Stimulated activated CD4-positive, alpha-beta T cell treated with anti-CD3 and anti-CD28 coated beads, Interleukin-12 subunit alpha, Interleukin-12 subunit beta, amount 100 ng/mL, for 48 hours (primary cell): ENCODE measurements at places on chromosomes 4 and X.
A peak's percentile ranks its signal among the peaks of the same experiment; 100 is the strongest.

- no peak for DNase-seq
These were observed 4.6 kb upstream of the DCAF4L1 start for GRCh38 chr4:41976775-41977516.

DNA sequence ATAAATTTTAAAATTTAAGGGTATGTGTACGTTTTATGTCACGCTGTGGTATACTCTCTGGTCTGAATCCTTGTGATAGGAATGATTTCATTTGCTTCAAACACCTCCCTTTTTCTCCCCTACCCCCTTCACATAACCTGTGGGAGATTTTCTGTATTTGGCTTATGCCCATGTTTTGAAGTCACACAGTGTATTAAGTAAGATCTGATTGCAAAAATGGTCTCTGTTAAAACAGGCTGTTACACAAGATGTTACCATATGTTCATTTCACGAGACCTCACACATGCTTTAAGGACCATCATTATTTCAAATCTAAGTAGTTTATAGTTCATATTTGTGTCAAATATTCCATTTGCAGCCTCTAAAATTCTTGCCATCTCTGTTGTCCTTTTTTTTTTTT is 63.5 kb downstream of the TMEM131L start:
- DNase-seq = no peak

DNA sequence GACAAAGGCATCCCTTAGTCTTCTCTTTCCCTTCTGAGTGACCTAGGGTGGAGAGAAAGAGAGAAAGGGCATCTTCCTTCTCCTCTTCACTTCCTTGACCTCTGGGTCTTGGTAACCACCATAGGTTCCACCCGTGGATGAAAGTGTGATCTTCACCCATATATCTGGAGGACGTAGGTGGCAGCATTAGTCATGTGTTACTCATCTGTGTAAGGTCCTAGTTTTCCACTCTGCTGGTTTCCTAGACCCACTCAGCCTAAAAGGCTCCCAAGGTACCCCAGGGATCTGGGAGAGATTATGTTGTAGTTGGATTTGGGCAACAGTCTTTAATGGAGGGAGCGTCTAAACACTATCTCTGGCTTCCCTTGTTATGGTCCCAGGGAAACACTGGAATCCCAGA is 45.5 kb upstream of the RAB9B start:
- no peak for DNase-seq

DNA sequence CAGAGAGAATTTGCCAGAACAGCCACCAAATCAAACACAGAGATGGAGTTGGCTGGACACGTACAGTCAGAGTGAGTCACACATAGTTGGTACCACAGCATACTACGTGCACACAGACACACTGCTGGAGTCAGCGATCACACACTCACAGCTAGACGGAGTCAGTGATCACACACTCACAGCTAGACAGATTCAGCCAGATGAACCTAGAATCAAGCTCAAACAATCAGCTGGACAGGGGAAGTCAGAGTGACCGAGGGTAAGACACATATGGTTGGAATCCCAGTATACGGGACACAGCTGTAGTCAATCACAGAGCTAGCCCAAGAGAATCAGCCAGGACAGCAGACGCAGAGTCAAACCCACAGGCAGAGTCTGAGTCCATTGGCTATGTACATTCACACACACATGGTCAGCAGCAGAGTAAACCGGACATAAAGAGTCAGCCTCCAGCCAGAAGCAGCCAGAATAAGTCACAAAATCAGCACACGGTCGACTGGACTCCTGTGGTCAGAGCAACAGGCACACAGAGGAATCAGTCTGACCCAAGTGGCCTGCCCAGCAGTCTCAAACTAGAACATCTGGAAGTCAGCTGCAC is 4.6 kb downstream of the SLC38A5 start:
- DNase-seq = no peak

DNA sequence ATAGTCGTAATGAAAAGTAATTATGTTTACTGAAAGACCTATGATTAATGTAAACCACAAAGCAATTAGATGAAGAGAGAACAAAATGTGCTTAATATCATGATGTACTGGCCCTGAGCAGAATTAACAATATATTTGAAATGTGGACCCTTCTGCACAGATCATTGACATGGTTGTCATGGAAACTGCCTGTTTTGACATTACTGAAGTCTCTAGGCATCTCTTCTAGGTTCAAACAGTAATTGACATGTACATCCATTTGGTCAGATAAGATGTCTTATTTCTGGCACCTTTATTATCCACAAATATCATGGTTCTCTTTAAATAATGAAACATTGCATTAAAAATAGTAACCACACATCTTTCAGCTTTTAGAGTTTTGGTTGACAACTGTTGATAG is 251.7 kb upstream of the GNPDA2 start:
- DNase-seq = no peak

DNA sequence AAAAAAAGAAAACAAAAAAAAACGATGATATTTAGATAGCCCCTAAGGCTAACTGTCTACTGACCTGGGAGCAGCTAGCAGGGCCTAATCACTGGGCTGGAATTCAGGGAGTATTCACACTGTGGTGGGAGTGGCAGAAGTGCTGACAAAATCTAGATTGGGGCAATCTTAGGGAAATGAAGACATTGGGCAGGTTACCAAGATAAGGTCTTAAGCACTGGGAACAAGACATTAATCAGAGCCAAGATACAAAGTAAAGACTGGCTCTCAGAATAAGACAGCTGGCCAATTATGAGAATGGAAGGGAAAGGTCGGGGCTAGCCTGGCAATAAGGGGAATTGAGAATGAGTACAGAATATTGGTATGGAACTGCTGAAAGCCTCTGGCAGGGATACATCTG is 100.2 kb upstream of the GRIA3 start:
- DNase-seq = no peak

DNA sequence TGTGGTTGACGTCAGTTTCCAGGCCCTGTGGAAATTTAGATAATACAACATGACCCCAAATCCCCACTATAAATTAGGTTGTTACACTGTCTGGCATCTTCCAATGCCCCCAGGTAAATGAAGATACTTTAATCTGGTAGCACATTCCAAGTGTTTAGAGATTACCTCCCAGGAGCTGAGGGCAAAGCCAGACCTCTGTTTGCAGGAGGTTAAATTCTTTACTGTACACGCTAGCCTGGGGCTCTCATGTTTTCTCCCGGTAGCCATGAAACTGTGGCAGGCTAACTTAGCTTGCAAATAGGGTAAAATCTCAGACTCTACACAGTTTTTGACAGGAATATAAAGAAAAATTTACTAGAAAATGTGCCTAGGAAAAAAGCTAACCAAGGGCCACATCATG is 450.0 kb downstream of the PDGFC start:
- DNase-seq = no peak

GRCh38 chr4:1393866-1394265 is 12.4 kb downstream of the NKX1-1 start:
- DNase-seq = no peak

DNA sequence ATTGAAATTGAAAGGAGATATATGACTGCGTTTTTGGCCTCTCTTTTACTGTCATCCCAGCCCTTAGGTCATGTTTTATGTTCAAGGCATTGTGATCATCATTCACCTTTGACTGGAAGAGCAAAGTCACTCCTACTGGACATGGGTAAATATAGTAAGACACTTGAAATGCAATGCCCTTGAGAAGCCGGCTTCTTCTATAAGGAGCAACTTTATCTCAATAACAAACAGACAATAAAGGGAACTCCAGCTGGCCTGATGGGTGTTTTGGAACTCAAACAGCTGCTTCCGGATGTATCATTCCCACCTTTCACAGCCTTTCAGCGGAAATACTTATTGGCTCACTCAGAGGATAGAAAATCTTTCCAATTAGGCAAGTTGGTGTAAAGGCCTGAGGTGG is 65.1 kb upstream of the C4orf54 start:
- no peak for DNase-seq

- peak; percentile 50 for DNase-seq
These were observed at the start of gene GALNT7 for GRCh38 chr4:173168396-173169177. Gene GALNT7, plus strand, starts transcription at chr4:173168811. Its CDS starts 25 bp downstream, at chr4:173168836.

GRCh38 chr4:2415881-2416563 is 2.4 kb downstream of the ZFYVE28 start:
- no peak for DNase-seq

- DNase-seq = no peak
These were observed 890.6 kb downstream of the STPG2 start for GRCh38 chr4:97252615-97253154.

DNA sequence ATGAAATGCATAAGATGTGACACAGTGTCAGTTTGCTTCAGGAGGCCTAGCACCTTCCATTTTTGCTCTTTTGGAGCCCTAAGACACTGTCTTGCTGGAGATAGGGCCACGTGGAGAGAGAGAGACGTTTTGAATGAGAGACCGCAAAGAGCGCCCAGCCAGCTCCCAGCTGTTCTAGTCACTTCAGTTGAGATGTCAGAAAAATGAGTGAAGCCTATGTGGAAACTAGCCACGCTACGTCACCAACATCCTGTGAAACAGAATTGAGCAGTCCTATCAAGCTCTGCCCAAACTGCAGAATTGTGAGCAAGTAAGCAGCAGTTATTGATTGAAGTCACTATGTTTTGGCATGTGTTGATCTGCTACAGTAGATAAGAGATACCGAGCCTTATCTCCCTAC is 13.1 kb downstream of the GPR82 start:
- no peak for DNase-seq

- no peak for DNase-seq
These were observed 166.7 kb upstream of the ANKRD50 start for GRCh38 chr4:124879195-124879594.

GRCh38 chrX:70352496-70352895 is 62.6 kb downstream of the KIF4A start:
- DNase-seq = no peak

DNA sequence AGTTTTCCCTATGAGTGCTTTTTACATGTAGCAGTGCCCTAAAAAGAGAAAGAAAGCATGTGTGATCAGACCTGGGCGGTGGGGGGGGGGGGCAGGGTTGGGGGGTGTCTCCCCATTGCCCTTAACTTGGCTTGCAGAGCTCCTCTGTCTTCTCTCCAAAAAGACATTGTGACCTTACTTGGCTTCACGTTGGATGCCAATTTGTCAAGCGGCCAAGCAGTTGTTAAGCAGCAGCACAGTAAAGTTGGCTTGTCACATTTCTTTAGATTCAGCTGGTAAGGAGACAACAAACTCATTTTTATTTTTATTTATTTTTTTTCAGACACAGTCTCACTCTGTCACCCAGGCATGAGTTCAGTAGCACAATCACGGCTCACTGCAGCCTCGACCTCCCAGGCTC is 57.3 kb upstream of the ZNF157 start:
- no peak for DNase-seq

GRCh38 chr4:149999485-150000074 is 78.7 kb upstream of the DCLK2 start:
- no peak for DNase-seq

GRCh38 chrX:9341291-9342201 is 123.3 kb upstream of the TBL1X start:
- DNase-seq = peak; percentile 42

DNA sequence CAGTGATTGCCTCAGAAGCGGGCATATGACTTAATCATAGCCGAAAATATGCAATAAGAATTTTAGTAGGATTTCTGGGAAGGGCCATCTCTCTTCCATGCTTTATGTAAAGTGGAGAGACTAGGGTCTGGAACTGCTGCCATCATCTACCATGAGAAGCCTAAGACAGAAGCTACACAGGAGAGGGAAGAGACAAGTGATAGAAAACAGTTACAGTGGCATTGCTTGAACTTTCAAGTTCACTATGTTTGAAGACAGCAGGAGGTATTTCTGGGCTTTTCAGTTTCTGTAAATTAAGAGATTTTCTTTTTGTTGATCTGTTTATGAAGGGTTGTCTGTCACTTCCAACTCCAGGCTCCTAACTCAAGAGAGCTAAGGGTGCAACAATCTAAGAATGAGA is 62.5 kb downstream of the ZNF330 start:
- DNase-seq = no peak

DNA sequence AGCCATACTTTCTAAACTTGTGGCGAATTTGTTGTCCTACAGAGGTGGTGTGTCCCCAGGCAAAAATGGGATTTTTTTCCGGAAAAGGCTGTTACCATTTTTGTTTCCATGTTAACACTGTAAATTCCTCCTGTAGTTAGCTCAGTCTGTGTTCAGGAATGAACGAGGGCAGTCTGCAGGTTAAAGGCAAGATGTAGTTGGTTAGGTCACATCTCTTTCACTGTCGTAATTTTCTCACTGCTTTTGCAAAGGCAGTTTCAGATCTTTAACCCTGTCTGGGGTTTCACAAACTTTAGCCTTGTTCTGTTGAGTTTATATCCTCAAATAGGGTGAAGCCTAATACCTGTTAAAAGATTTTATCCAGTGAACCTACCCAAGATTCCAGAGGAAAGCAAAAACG is 50.5 kb upstream of the PUDP start:
- DNase-seq = no peak

DNA sequence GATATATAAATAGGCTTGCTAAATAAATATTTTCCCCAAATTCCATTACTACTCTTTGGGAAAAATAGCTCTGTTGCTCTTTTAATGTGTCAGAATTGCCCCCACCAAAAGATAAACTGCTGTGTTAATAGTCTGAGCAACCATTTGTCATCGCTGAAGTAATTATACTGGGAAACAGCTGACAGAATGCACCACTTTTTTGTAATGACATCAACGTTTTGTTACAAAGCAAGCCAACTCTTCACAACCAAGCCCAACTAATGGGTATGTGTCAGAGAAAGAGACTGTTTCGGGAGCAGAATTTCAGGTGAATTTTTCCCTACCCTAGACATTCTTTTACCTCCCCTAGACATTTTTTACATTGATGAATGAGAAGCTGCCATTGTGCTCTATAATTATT is 405.0 kb upstream of the MAGEB18 start:
- no peak for DNase-seq

- DNase-seq = no peak
These were observed 382.2 kb upstream of the IGFBP7 start for GRCh38 chr4:57492251-57492878.

DNA sequence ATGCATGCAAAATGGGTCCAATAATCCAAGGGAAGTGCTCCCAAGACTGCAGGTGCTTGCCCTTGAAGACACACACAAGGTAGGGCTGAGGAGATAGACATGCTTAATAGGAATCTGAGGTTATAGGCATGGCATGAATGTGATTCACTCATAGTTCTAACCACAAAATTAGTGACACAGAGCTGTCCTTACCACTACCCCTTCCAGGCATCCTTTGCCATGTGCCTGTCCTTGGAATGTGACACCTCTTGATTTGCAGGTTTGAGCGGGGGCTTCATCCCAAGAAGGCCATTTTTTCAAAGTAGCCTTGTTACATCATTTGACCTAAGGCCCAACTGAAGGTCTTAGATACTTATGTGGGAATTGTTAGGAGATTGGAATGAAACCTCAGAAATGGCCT is 112.5 kb downstream of the CCNG2 start:
- DNase-seq = no peak

- DNase-seq = no peak
These were observed 21.2 kb downstream of the SPRY1 start for GRCh38 chr4:123417813-123418212.

DNA sequence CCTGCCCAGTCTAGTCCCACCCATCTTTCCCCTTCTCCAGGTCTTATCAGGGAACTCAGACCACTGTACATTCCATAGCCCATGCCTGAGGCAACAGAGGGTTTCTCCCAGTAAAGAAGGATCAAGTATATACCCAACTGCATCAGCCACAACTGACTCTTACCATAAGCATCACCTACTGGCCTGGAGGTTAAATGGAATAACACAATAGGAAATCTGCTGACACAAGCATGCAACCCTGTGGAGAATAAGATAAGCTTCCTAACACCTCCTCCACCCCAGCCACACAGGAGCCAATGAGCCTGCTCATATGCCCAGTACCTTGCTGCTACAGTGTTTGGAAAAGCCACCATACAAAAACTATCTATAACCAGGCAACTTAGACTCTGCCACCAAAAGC is 34.6 kb upstream of the PLK4 start:
- no peak for DNase-seq

GRCh38 chr4:7694324-7694723 is 245.3 kb downstream of the AFAP1 start:
- DNase-seq = no peak
